Hematopoietic multipotent progenitor cell treated with erythropoietin and hydrocortisone succinate and interleukin-3 and kit ligand, for 8 days (in vitro differentiated cells): ENCODE measurements at places on chromosomes 11 and 22.
A peak's percentile ranks its signal among the peaks of the same experiment; 100 is the strongest.

GRCh38 chr11:23205156-23205871 lies 345.0 kb upstream of the CCDC179 start:
- DNase-seq = peak; percentile 68

GRCh38 chr11:94876222-94876621 lies 97.1 kb downstream of the CWC15 start:
- DNase-seq = no peak

GRCh38 chr22:17964643-17965042 lies 59.7 kb downstream of the MICAL3 start:
- DNase-seq = no peak

DNA sequence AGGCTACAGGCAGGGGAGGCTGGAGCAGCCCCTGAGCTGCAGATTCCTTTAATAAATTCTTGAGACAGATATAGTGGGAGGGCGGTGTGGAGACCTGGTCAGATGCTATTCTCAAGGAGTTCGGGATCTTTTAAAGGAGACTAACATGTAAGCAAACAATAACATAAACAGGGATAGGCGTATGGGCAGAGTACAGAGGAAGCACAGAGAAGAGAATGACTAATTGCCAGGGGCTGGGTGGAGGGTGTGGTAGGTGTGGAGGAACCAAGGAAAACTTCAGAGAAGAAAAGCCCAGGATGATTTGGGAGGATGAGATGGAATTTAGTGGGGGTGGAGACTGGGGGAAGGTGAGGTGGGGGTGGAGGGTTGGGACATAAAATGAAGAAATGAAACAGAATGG lies 9.7 kb upstream of the HEPHL1 start:
- DNase-seq = no peak

GRCh38 chr11:19952911-19953310 lies 207.4 kb downstream of the DBX1 start:
- no peak for DNase-seq

DNA sequence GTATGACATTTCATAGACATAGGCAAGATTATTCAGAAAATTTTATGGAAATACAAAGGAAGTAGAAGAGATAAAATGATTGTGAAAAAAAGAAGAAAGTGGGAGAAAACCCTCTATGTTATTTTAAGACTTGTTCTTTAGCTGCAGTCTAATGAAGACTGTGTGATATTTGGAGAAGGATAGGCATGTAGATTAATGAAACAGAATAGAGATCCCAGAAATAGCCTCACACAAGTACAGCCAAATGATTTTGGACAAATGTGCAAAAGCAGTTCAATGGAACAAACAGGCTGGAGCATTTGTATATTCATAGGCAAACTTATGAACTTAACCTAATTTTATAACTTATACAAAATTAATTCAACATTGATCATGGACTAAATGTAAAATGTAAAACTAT lies 14.3 kb downstream of the ANO5 start:
- no peak for DNase-seq

- DNase-seq = no peak
Observed at GRCh38 chr22:49141761-49142160, 685.9 kb downstream of the BRD1 start.

GRCh38 chr22:32217465-32217864 lies 12.6 kb upstream of the RFPL2 start:
- DNase-seq = no peak

- peak; percentile 56 for DNase-seq
Observed at GRCh38 chr22:35150183-35151107, 84.5 kb downstream of the ISX start.

DNA sequence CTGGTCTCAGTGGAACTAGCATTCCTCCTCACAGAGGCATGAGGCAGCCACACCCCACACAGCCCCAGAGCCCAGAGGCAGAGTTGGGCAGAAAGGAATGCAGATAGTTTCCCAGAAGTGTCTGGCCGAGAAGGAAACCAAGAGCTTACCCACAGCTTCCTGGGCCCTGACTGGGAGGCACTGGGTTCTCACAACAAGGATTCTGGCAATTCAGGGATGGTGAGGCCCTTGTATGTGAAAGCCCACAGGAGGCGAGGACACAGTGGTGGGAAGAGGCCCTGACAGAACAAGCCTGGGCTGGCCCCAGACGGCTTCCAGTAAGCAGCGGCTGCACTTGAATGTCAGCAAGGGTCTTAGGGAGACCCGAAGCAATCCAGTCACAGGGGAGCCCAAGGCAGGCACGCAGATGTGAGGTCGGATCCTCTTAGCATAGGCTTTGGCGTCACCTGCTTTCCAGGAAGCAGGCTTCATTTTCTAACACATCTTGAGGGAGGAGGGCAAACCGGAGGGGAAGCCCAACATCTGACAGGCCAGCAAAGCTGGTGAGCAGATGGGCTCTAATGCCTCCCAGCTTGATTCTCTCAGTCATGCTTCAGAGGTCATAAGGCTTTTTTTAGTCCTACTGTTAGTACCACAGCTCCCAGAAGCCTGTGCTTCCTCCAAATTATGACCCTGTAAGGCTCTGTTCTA lies 78.3 kb upstream of the AKIP1 start:
- no peak for DNase-seq

- no peak for DNase-seq
Observed at GRCh38 chr11:76808171-76808570, 25.0 kb downstream of the TSKU start.

- DNase-seq = no peak
Observed at GRCh38 chr22:48976556-48977535, 850.8 kb downstream of the BRD1 start.

- no peak for DNase-seq
Observed at GRCh38 chr11:15651816-15652215, 537.1 kb downstream of the INSC start.

DNA sequence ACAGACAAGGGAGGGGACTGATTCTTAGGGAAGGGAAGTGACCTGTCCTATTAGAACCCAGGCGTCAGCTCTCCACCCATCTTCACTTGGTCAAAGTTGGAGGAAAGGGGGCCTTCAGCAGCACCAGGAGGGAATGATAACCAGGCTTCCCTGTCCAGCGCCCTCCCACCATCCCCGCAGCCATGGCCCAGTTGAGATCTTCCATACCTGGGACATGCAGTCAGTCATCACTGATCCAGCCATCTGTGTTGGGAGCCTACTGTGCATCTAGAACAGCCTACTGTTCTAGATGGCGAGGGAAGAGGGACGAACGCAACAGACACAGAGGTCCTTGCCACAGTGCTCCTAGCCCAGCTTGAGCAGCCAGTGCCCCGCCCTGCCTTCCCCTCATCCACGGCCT lies 40.6 kb downstream of the PDGFB start:
- no peak for DNase-seq
